ENCODE measurements at places on chromosomes 7 and 10. TPM values are rescaled to one million over a fixed set of nuclear protein-coding genes. Genes with fewer than 3 reads are reported as not detected.
A peak's percentile ranks its signal among the peaks of the same experiment; 100 is the strongest.

Gene NKX6-2
- 37.6 TPM for polyA plus RNA-seq

Gene WDFY4
- polyA plus RNA-seq, result 3.3 TPM

Gene HECW1
- 15.8 TPM for polyA plus RNA-seq

Gene LOXL4
- polyA plus RNA-seq, result 0.76 TPM

Gene ASIC3
- polyA plus RNA-seq, result 15.5 TPM

Gene FOXL3
- polyA plus RNA-seq, result not detected

Gene XRCC2
- 5.9 TPM for polyA plus RNA-seq

Gene GNAI1
- 94.2 TPM for polyA plus RNA-seq

Gene OR2A1
- polyA plus RNA-seq, result 0.29 TPM

Gene FAM241B
- 45.0 TPM for polyA plus RNA-seq

Gene COL28A1
- polyA plus RNA-seq, result 6.4 TPM

Gene PHYHIPL
- 188 TPM for polyA plus RNA-seq

Gene SPDYE9
- 1.6 TPM for polyA plus RNA-seq

Gene LHFPL3
- polyA plus RNA-seq, result 50.0 TPM

GRCh38 chr10:98589007-98589406 lies 142.3 kb upstream of the HPS1 start:
- DNase-seq, result no peak

DNA sequence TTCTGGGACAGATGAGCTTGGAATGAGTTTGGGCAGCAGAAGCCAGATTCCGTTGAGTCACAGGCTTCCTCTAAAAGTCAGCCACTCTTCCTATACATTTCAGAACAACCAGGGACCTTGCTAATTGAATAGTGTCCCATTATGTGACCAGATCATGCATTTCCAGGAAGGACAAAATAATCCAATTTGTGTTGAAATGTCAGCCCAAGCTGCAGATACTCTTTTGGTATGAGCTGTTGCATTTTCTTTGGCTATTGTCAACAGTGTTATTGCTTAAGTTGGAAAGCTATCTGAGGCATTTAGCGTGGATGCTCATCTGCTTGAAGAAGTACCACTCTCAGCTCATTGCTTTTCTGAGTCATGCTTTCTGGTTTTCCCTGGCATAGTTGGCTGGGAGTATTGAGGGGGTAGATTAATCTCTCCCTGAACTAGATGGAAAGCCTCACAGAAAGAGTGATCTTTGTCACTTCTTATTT lies 223.7 kb upstream of the HABP2 start:
- DNase-seq, result no peak

GRCh38 chr7:80334196-80334595 lies 177.7 kb downstream of the GNAT3 start:
- no peak for DNase-seq

GRCh38 chr7:80725181-80725611 lies 86.8 kb downstream of the CD36 start:
- DNase-seq, result peak; percentile 26

DNA sequence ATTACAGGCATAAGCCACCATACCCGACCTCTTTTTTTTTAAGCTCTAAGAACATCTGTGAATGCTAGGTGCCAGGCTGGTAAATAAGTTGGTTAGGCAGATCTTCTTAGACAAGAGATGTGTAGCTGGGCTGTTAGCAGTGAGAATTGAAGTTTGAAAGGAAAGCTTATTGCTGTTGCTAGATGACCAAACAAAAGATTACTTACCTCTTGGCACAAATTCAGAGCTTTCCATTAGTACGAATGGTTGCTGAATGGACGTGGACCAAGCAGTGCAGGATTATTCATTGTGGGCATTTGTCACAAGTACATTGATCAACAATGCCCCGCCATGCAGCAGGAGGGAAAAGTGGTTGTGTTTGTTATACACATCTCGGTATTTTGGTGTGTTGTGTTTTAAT lies 131.2 kb downstream of the GFRA1 start:
- no peak for DNase-seq

- peak; percentile 88 for DNase-seq
Measured at GRCh38 chr10:85995791-85996190, 370.8 kb downstream of the GRID1 start.

- DNase-seq, result no peak
Measured at GRCh38 chr10:131534836-131535235, 223.3 kb upstream of the TCERG1L start.

GRCh38 chr10:97719602-97720001 lies 6.1 kb downstream of the MARVELD1 start:
- no peak for DNase-seq

DNA sequence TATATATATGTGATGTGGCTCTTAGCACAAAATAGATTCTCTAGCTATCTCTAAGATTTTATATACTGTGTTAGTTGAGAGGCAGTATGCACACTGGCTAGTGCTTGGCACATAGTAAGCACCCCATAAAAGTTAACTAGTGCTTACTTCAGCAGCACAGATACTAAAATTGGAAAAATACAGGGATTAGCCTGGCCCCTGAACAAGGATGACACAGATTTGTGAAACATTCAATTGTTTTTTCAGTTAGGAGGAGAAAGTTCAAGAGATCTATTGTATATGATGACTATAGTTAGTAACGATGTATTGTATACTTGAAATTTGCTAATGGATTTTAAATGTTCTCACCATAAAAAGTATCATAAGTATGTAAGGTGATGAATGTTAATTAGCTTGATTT lies 78.3 kb upstream of the LRRC17 start:
- DNase-seq, result no peak

DNA sequence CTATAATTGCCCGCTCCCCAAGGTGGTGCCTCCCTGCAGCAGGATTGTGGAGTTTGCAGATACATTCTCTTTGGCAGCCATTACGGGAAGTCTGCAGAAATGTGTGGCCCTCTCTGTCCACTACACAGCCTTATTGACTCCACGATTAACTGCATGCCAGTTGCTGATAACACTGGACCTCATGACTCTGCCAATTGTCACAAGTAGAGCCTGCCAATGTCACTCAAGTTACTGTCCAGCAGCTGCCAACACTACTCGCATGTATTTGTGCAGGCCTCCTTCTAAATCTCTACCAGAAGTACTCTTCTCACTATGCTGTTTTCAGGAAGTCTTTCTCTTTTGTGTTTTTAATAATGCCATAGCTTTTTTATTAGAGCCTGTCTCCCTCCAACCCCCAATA lies 128.8 kb downstream of the PPP1R3A start:
- no peak for DNase-seq

GRCh38 chr10:74151879-74152722 lies 1.1 kb downstream of the ADK start:
- no peak for DNase-seq

DNA sequence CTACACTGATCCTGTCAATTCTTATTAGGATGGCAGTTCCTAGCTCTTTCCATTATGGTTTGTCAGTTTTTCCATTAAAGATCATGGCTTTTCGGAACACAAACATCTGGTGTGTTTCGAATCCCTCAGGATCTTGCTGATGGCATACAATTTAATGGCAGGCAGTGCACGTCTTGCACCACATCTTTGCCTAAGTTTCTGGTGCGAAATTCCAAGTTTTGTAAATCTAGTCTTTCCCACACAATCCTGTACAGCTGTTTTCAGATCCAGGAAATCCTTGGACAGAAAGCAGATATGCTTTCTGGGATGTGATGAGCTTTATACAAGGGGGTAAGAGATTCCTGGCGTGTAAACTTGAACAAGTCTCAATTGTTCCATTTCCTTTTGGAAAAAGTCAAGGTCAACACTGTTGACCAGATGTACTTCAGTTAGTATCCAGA lies 224.3 kb upstream of the PHYHIPL start:
- no peak for DNase-seq

- DNase-seq, result no peak
Measured at GRCh38 chr10:118851062-118852035, 96.6 kb upstream of the CACUL1 start.

GRCh38 chr10:112202561-112203241 lies 19.1 kb upstream of the GPAM start:
- no peak for DNase-seq

GRCh38 chr7:44073664-44074348 lies 8.4 kb upstream of the PGAM2 start:
- DNase-seq, result no peak

DNA sequence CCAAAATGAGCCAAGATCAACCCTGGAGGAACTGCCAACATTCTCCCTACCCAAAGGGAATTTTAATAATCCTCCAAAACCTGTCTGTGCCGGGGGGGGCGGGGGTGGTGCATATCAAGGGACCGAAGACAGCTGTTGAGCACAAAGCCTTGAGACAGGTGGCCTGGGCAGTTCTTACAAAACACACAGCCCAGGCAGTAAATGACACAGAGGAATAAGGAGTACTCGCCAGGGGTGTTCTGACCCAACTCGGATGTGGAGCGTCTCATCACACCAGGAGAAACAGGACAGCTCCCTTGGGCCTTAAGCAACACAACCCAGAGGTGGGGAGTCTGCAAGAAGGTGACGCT lies 35.6 kb downstream of the PLAC9 start:
- DNase-seq, result no peak

DNA sequence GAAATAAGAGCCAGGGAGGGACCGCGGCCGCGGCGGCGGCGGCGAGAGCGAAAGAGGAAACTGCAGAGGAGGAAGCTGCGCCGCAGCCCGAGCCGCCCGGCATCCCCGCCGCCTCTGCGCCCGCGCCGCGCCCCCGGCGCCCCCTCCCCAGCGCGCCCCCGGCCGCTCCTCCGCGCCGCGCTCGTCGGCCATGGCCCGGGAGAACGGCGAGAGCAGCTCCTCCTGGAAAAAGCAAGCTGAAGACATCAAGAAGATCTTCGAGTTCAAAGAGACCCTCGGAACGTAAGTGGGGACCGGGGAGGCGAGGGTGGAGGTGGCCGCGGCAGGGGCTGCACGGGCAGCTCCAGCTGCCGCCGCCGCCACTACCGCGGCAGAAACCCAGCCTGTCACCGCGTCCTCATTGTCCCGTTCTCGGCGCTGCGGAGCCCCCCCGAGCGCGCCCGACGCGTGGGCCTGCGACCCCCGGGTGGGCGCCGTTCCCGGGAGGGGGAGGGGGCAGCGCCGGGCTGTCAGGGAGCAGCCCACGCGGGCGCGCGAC lies 351 bp downstream of the CAMK1D start:
- DNase-seq, result no peak

DNA sequence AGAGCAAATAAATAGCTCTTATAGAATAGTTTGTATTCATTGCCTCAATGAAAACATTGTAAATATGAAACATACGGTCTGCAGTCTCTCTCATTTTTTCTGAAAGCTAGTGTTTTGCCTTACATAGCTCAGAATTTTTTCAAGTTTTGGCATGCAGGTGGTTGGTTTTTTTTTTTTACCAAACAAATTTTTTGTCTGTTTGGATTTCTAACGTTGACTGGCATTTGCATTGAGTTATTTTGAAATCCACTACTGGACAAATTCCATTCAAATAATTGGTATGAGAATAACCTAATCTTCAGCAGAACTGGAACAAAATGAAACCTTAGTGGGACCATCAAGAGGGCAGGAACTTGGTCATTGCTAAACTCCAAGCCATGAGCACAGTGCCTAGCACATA lies 107.6 kb upstream of the SAMD8 start:
- DNase-seq, result no peak

- DNase-seq, result no peak
Measured at GRCh38 chr7:25711940-25712339, 440.1 kb upstream of the NFE2L3 start.

- DNase-seq, result no peak
Measured at GRCh38 chr10:50346942-50347341, 95.6 kb upstream of the ASAH2 start.

DNA sequence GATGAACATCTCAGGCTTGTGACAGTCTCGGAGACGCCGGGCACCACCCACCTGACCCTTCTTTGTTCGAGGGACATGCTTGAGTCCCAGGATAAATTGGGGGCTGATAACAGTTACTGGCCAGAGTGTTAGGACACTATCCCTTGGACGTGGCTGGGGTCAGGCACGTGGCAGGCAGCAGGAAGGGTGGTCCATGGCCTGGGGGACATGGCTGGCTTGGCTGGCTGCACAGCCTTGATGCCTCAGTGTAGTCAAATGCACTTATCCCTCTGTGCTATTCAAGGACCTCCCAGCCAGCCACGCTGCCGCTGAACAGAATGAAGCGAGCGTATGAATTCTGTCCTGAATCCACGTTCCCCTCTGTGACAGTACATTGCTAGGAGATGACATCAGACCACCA lies 662.0 kb upstream of the FOXK1 start:
- DNase-seq, result no peak

DNA sequence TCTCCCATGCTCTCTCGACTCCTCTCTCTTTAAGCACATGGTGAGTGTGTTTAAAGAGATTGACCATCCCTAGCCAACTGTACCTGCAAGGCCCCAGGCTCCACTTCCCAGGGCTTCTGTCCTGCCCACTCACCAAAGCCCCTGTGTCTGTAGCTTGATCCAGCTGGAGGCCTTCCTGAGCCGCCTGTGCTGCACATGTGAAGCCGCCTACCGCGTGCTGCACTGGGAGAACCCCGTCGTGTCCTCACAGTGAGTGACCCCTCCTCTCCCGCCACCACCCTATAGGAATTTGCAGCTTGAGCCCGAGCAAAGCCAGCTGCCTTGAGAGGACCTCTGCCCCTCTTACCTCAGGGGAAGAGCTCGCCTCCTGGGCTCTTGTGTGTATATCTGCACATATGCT lies 11.2 kb downstream of the ZFYVE27 start:
- DNase-seq, result no peak

DNA sequence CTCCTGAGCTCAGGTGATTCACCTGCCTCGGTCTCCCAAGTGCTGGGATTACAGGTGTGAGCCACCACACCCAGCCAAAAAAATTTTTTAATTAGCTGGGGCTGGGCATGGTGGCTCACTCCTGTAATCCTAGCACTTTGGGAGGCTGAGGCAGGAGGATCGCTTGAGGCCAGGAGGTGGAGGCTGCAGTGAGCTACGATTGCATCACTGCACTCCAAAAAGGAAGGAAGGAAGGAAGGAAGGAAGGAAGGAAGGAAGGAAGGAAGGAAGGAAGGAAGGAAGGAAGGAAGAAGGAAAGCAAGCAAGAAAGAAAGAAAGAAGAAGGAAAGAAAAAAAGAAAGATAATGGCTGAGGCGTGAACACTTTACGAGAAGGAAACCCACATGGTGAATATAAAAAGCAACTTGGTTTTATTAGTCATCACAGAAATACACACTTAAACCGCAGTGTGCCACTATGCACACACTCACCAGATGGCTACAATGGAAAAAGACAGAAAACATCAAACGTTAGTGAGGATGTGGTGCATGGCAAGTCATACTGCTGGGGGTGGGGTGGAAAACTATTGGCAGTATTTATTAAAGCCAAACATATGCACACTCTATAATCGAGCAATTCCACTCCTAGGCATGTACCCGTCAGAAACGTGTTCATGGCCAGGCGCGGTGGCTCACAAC lies 4.4 kb upstream of the CCL26 start:
- no peak for DNase-seq

- DNase-seq, result no peak
Measured at GRCh38 chr7:14734839-14735321, 167.7 kb downstream of the DGKB start.

- DNase-seq, result no peak
Measured at GRCh38 chr10:56318816-56319215, 42.2 kb downstream of the ZWINT start.

All from spinal cord (tissue), 10 donors.